WERI-Rb-1 (cell line): ENCODE measurements at places on chromosomes 6 and 20.

GRCh38 chr20:32296412-32296811, 19.0 kb downstream of the KIF3B start:
- no peak for DNase-seq

GRCh38 chr6:3999800-4000661, 78.9 kb downstream of the FAM217A start:
- DNase-seq = no peak

DNA sequence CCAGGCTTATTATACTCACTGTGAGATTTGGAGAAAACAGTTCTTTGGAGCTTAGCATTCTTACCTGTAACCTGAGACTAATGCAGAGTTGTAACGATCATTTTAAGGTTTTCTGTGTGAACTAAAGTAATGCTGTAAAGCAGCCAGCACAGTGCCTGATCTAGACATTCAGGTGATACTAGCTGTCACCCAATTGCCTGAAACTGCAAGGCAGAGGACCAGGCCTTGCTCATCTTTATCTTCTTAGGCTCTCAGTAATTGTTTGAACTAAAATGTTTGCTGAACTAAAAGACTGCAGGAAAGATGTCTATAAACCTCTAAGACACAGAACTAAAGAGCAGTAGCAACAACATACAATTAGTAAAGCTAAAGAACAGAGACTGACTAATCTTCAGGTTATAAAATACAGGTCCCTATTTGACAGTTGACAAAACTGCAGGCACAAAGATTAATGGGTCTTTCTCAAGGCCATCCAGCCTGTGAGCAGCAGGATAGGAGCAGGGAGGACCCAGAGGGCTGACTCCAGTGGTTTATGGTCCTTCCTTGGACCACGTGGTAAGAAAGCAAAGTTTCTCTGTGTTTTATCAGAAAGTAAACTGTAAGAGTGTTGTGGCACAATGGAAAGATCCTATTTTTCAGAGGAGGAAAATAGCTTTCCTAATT, 31.4 kb downstream of the SMLR1 start:
- no peak for DNase-seq

GRCh38 chr20:36408219-36408618, 102.1 kb downstream of the DLGAP4 start:
- DNase-seq = peak; percentile 64

GRCh38 chr20:46246559-46246958, 61.7 kb downstream of the CDH22 start:
- no peak for DNase-seq

- no peak for DNase-seq
Measured at GRCh38 chr20:37804584-37805566, 98.1 kb upstream of the VSTM2L start.

GRCh38 chr6:129683601-129684322, 26.2 kb downstream of the ARHGAP18 start:
- no peak for DNase-seq

DNA sequence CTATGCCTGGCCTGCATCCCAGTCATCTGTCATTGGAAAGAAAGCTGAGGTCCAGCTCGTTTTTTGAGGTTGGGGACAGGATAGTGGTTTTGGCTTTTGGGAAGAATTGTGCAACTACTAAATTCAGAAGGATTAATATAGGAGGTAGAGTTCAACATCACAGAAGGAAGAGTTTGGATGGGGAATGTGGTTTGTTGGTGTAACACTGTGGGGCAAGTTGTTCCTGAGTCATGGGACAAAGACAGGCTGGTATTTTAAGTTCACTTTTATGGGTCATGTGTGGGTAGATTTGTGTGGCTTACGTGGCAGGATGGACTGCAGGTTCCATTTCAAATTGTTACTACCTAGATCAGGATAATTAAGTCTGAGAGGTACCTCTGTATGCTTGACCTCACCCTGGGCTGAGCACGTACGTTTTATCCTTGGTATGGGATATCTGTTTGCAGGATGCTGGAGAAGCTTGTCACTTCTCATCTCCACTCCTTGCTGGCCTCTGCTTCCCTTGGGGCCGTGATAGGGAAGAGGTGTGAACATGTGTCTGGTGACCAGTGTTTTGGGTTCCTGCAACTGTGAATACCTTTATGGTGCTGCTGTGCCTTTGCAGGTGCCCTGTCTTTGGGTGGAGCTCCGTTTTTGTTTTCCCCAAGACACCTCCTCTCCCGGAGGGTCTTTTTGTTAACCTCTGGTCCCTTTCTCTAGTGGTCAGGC, 177.6 kb downstream of the JARID2 start:
- DNase-seq = no peak

- no peak for DNase-seq
Measured at GRCh38 chr6:111809264-111809663, 64.0 kb downstream of the FYN start.

GRCh38 chr6:15996030-15996429, 132.9 kb upstream of the MYLIP start:
- no peak for DNase-seq
